ENCODE measurements at places on chromosomes 7 and 10.

GRCh38 chr7:30114536-30115238 is 20.1 kb upstream of the MTURN start:
- DNase-seq, result no peak

GRCh38 chr10:119206603-119207365 is 587 bp upstream of the GRK5 start:
- peak; percentile 89 for DNase-seq

DNA sequence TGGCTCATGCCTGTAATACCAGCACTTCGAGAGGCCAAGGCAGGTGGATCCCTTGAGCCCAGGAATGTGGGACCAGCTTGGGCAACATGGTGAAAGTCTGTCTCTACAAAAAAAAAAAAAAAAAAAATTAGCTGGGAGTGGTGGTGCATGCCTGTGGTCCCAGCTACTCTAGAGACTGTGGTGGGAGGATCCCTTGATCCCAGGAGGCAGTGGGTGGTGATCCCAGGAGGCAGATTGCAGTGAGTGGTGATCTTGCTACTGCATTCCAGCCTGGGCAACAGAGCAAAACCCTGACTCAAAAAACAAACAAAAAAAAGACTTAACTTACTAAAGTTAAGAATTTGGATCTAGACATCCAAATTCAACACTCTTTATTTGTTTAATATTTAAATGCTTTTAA is 10.2 kb upstream of the ADO start:
- no peak for DNase-seq

DNA sequence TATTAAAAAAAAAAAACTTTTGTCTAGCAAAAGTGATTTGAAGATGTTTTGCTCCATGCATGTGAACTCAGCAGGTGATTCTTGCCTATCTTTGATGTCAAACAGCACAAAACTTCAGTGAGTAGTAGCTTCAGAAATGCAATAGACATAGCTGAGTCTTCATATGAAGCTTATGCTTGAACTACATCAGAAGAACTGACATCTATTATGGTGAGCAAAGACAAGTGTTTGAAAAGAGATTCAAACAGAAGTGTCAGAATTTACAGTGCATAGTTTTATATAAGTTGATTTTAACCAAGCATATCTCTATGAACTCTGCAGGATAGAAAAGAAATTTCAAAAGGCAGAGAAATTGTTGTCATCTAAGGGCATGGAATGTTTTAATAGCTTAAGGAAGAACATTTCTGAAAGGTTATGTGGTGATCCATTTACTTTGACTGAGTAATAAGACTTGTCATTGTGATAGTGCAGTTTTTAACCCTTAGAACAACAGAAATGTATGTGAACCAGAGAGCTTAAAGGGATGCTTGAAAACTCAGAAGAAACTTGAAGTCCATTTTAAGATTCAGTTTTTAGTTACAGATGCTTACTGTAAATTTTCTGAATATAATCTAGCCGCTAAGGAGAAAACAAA is 351.4 kb downstream of the MDFIC start:
- no peak for DNase-seq

GRCh38 chr7:94314413-94315410 is 80.0 kb upstream of the COL1A2 start:
- DNase-seq, result no peak

GRCh38 chr7:69517985-69518704 is 80.1 kb upstream of the AUTS2 start:
- no peak for DNase-seq

DNA sequence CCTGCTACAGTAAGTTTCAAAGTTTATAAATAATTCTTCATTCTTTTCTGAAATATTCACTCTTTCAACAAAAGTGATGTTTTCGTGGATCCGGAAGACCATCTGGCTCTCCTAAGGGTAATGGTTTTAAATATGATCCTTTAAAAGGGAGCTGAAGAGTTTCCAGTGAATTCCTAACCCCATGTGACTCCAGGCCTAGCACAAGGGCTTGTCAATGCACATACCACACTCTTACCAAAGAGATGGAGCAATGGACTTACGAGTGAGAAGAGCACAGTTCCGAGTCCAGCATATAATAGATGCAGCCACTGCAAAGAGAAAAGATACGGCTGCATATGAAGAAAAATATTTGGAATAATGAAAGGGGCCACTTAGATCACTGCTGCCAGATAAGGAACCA is 32.1 kb upstream of the GATAD1 start:
- DNase-seq, result no peak

DNA sequence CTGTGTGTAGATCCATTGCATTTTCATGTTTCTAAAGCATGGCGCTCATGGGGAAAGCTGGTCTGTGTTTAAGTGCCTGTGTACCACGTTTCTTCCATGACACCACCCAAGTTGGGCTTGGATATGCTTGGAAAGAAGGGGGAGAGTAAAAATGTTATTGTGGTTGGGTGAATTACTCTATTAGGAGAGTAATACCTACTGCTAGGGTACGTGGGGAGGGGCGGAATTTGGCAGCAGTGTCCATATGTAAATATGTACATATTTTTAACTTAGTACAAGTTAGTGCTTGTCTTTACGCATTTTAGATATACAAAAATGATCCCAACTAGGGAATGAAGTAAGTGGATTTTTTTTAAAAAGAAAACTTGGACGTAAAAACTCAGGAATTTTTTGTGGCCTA is 42.9 kb upstream of the SAMD8 start:
- no peak for DNase-seq

- no peak for DNase-seq
Measured at GRCh38 chr10:77983384-77984341, 45.7 kb downstream of the POLR3A start.

- DNase-seq, result no peak
Measured at GRCh38 chr10:73914036-73914435, 3.1 kb downstream of the PLAU start.
